ENCODE measurements at places on chromosomes 7 and 10.

DNA sequence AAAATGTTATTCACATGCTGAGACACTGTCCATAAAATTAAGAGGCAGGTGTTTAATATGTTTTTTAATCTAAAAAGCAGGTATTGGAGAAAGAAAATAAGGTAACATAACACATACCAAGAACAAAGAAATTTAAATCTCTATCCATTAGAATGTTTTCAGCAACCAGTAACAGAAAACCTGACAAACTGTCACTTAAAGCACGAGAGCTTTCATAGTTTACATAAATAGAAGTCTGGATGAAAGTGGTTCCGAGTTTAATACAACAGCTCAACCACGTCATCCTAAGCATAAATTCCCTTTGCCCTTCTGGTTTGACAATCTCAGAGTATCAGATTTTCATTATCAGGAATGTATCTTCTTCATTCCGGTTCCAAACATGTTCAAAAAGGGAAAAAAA, 1249.4 kb upstream of the SORCS1 start:
- DNase-seq = no peak

DNA sequence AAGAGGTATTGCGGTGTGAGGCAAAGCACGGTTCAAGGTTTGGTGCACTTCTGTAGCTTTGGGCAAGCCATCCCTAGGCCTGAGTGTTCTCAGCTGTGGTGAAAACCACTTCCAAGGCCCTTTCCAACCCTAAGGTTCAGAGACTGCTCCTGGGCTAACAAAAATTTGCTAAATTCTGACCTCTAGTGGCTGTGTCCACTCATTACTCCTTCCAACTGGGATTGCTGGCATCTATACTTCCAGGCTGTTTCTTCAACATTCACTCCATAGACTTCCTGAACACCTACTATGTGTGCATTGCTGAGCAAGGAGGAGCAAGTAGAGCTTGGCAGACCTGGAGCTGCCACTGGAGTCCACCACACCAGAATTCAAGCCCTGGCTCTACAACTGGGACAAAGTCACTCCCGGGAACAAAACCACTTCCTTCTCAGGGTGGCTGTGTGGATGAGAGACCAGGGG, 29.3 kb upstream of the SH3PXD2A start:
- DNase-seq = peak; percentile 58

DNA sequence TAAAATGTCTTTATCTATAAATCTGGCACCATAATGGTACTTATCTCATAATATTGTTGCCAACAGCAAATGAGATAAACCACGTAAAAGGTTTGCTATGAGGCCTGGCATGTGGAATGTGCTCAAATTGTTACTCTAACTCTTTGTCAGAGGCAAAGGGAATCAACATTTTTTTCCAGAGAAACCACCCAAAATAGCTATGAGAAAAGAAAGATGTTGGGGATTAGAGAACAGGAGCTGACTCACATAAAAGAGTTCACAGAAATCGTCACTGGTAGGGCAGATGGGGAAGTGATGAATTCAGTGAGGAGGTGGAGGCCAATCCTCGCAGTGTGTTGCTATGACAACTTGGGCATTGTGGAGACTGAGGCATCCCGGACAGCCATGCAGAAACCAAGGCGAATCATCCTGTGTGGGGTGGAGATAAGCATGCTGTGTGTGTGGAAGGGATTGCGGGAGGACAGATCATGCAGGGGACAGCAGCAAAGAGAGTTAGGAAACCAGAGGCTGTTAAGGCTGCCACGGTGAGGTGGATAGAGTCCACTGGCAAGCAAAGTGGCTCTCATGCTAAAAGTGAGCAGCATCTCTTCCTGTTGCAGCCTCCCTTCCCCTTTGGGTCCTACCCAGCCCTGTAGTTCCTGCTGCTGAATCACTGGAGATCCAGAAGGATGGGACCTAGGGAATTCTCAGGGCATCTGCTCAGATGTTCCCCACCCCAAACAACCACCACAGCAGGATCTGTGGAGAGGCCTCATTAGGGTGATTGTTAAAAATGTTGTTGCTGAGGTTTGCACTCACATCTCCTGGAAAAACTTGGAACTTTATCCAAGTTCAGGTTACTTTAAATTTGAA, 103.9 kb downstream of the CUBN start:
- no peak for DNase-seq

DNA sequence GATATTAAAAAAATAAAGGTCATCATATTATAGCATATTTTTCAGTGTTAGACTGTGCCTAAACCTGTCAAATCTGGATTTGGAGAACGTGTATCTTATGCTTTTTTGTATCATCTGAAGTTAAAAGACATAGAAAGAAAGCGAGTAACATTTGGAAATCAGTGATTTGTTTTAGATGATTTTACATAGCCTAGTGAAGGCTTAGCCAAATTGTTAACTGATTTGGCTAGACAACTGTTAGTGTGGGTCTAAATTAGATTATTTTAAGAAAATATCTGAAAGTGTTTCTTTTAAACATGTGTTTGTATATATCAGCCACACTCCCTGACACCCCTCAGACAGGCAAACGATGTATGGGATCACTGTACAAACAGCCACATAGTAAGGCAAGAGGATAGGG, 35.6 kb downstream of the ACTA2 start:
- DNase-seq = no peak

DNA sequence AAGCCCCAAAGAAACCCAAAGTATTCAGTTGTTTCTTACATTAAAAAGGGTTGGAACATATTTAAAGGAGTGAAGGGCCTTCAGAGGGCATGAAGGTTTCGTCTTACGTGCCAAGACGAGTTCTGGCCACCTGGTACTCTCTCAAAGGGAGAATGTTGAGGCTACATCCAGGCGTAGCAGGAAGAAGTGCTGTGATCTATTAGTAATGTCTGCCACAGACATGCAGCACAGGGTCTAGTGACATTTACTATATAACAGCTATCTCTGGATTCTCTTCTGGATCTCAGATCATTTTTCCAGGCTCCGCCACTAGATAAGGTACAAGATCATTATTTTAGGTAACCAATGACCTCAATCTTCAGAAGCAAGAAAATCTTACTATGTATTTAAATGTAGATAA, 76.5 kb upstream of the ARID5B start:
- no peak for DNase-seq

- no peak for DNase-seq
Measured at GRCh38 chr7:55174856-55175255, 156.0 kb downstream of the EGFR start.

DNA sequence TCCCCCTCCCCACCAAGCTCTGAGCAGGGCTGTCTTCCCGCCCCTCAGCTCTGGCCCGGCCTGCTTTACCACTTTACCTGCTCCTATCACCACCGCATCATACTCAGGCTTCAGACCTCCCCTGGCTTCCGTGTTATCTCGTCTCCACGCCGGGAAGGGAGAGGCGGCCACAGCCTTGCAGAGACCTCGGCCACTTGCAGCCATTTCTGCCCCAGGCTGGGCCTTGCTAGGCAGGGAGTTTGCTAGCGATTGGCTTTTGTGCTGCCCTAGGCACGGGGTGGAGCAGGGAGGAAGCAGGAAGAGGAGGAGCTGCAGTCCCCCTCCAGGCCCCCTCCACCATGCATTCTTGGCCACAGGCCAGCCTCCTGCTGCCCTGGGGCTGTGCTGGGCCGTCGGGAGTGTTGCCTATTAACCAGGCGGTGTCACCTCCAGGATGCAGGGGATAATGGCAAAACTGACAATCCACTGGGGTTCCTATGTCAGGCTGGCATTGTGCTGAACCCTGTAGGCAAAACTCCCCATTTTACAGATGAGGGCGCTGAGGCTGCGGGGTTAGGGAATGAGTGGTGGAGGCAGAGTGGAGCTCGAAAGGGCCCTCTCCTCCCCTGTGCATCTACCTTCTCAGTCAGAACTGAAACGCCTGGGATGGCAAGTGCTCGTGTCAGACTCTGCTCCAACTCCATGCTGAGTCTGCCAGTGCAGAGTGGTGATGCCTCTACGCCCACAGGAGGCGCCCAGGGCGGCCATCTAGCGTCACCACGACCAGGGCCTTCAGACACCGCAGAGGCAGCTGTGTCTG, at the start of gene PYROXD2:
Gene PYROXD2 (minus strand): TSS at position 251 of the 799 bp plus-strand sequence. CDS start 47 bp downstream, at position 204.
- peak; percentile 94 for DNase-seq

GRCh38 chr10:71212318-71213126, at the start of gene UNC5B:
TSS of gene UNC5B (plus strand) at chr10:71212570. CDS start at chr10:71212986, 416 bp downstream.
- DNase-seq = peak; percentile 89

DNA sequence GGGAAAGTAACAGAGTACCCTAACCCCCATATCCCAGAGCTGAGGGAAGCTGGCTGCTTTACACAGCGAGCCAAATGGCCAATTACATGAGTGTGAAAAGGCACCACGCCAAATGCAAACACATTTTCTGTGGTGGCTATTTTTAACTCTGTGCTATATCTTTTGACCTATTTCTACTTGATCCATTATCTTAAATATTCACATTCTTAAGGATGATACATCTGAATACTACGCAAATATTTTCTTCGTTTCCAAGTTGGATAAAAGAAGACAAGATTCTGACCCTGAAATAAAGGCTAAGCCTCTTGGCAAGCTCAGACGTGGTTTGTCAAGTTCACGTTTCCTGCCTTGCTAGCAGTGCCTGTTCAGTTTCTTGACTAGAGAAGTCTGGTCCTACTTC, 146.7 kb upstream of the TMEM196 start:
- no peak for DNase-seq

GRCh38 chr7:155581954-155582353, 35.6 kb upstream of the CNPY1 start:
- DNase-seq = no peak

GRCh38 chr7:141648276-141649114, 53.5 kb downstream of the DENND11 start:
- no peak for DNase-seq

DNA sequence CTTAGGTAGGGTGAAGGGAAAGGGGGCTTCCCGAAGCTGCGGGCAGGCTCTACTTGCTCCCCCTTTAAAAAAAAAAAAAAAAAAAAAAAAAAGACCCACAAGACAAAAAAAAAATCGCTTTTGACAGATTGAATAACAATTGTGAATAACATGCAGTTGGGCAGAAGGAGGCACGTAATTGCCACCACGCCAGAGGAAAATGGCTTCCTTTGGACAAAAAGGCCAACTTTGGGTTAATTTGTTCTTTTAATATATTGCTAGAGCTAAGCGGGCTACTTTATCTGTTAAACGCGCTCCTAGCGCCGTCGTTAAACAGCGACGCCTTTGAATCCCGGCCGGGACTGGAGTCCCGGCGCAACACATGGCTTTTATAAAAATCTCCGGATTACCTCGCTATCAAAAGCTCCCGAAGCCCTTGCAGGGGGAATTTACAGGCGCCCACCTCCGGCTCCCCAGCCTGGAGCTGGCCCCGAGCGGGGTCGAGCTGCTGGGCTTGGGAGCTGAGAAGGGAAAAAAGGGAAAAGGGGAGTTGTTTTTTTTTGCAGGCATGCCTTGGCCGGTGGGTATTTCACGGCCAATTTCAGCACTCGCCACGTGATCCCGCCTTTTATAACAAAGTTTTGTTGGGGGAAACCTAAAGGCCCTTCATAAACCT, 1.2 kb downstream of the HOXA11 start:
- no peak for DNase-seq

GRCh38 chr10:95537542-95537927, 23.6 kb downstream of the SORBS1 start:
- DNase-seq = no peak

- no peak for DNase-seq
Measured at GRCh38 chr10:21095494-21096055, 198.5 kb upstream of the NEBL start.

GRCh38 chr7:30301751-30302150, 17.4 kb downstream of the ZNRF2 start:
- DNase-seq = no peak

DNA sequence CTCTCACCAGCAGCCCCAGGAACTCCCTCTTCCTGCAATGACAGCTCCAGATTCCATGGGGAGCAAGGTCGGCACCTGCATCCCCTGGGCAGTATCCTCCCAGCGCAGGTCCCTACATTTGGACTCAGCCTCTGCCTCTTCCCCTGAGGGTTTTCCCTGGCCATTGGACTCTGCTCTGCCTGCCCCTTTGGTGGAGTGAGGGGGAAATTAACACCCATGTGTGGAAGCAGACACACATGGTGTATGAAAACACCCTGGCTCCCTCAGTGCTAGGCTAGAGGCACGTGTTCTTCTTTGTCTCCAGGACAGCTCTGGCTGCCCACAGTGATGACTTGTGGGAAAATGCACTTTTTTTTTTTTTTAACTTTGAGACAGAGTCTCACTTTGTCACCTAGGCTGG, 8.4 kb downstream of the PRF1 start:
- DNase-seq = no peak
